HAP-1 (cell line): ENCODE measurements at places on chromosomes 5 and 9.

- DNase-seq, result no peak
Measured at GRCh38 chr5:93249651-93250289, 331.2 kb downstream of the NR2F1-AS1 start.

- DNase-seq, result no peak
Measured at GRCh38 chr5:132026516-132027008, 15.1 kb upstream of the ACSL6 start.

DNA sequence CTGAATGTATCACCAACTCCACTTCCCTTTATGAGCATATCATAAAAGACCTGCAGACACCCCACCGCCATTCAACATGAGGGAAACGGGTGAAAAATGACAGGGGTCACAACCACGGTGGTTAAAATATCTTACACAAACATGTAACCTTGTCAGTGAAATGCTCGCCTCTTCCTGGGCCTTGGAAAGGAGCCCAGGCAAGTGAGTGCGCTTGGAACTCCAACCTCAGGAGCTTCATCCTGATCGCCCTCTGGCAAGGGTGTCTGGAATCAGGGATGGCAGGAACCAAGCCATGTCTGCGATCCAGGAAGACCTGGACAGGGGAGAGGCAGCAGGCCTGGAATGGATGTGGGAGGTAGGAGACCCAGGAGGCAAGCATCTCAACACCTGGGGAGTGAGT is 282.7 kb downstream of the GAS1 start:
- no peak for DNase-seq

DNA sequence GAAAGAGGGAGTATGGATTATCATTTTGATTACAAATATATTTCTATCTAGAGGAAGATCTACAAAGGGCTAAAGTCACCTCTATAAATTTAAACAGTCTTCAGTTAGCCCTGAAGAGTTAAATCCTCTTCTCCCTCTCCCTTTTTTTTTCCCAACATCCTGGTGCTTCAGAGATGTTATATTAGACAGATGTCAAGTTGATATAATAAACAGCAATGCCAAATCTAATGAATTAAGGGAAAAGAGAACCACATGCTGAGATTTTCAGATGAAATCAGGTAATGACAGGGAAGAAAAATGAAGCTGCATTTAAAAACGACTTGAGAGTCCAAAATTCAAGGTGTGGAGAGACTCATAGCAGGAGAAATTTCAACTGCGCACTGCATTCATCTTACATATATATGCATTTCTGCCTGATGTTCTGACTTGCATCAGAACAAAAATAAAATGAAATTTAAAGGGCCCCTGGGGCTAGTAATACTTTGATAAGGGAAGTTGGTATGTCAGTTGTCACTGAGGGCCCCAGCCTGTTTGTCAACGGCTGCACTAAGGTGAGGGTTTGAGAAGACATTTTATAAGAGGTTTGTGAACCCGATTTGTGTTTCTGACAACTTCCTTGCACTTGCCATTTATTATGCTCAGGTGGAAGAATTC is 338.9 kb upstream of the PANK3 start:
- DNase-seq, result no peak

DNA sequence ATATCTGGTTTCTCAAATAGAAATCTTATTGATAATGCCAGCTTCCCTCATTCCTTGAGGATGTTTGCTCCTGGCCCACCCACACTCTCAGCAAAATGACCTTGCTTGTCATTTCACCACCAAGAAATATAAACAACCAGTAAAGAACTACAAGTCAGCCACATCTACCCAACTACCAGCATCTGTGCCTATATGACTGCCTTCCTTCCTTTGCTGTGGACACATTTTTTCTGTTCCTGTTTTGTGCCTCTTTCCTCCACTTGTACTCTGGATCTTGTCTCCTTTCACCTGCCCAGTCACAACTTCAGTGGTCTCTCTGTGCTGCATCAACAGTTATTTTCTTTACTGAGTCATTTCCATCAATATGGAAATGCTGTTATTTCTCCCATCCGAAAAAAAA is 20.3 kb downstream of the KIF2A start:
- no peak for DNase-seq

- DNase-seq, result no peak
Measured at GRCh38 chr5:160467555-160468362, 46.1 kb downstream of the PTTG1 start.

- DNase-seq, result no peak
Measured at GRCh38 chr9:9142001-9142400, 1342.4 kb upstream of the DMAC1 start.

DNA sequence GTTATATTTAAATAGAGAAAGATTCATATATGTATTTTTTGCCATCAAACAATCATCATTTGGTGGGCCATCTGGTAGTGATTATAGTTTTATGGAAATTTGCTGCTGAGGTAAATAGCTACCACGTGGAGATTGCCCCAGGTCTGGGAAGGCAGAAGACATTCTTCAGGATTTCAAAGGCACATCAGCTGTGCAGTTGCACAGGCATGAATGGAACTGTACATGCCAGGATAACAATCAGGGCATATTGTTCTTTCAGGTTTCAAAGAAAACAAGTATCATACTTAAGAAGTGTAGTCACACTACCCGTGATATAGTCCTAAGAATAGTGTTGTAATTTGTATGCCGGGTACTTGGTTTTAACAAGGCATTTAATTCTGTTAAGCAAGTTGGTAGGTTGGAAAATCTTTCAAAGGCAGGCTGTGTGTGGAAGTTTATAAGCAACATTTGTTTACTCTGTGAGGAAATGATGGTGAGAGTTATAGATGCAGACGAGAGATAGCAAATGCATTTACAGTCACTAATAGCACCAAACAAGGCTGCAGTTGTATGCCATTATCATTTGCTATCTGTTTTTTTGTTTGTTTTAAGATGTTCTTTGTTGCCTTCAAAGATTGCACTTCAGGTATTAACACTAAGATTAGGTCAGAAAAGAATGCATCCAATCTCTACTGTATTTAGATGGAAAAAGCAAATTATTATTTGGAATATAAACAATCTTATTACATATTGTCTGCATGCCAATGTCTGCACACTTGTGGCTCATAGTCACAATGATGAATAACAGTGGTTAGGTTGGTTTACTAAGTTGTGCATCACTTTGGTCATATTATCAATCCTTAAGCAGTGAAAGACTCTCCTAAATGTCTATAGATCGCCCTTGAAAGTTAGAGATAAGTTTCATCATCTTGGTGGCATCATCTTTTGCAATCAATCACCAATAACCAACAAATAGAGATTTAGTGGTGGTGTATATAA is 55.3 kb downstream of the RPS23 start:
- DNase-seq, result no peak

GRCh38 chr5:41637424-41637823 is 127.0 kb upstream of the PLCXD3 start:
- no peak for DNase-seq
